ENCODE measurements at places on chromosomes 5 and 9. TPM values are rescaled to one million over a fixed set of nuclear protein-coding genes. Genes with fewer than 3 reads are reported as not detected.

DNA sequence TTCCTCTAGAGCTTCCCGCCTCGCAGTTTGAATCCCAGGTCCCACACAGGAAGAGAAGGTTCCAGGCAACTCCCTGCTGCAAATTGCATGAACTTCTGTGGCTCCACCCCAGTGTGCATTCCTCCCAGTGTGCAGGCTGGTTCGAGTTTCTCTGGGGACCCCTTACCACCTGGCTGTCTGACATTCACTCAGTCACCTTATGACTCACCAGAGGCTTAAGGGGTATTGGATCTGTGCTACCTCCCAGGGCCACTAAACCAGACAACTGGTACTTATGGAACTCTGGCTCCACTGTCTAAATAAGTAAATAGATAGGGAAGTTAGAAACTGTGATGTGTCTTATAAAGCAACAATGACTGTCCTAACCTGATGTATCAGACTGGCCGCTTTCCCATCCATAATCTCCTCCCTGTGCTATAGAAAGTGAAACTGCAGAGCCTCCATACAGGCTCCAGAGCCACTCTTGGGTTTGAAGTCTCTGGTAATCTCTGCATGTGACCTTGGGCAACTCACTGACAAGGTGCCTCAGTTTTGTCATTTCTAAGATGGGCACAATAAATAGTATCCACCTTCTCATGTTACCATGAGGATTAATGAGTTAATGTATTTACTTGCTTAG lies 720.6 kb downstream of the SEMA5A start:
- no peak overlapping the region for H3K4me3 ChIP-seq
- H3K4me1 ChIP-seq, result no peaks in the 10 kb centered on the region
- no peak for DNase-seq
- no peaks in the 10 kb centered on the region for H3K36me3 ChIP-seq
- no peak overlapping the region for H3K27ac ChIP-seq
- no peaks in the 10 kb centered on the region for H3K27me3 ChIP-seq

DNA sequence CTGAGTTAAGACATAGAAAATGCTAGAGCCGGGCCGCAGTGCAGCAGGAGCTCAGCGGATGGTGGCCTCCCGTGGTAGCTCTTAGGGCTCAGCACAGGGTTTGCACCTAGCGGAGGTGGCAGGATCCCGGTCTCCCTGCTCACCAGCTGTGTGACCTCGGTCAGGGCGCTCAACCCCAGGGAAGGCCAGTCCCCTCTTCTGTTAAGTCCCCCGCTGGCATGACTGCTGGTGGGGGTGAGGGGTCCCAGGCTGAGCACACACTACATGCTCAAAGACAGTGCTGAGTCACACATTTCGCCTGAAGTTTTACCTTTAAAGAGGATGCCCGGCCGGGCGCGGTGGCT lies 39.0 kb downstream of the HRH2 start:
- H3K4me3 ChIP-seq, result no peak overlapping the region
- no peaks in the 10 kb centered on the region for H3K36me3 ChIP-seq
- H3K27me3 ChIP-seq, result no peaks in the 10 kb centered on the region
- no peak overlapping the region for H3K27ac ChIP-seq
- 0 out of 2 replicates have a peak, but pooled peaks cover 4% of the 10 kb centered on the region for H3K4me1 ChIP-seq
- DNase-seq, result no peak

- no peak overlapping the region for H3K27ac ChIP-seq
- no peaks in the 10 kb centered on the region for H3K36me3 ChIP-seq
- no peaks in the 10 kb centered on the region for H3K4me1 ChIP-seq
- DNase-seq, result no peak
- no peak overlapping the region for H3K4me3 ChIP-seq
- no peaks in the 10 kb centered on the region for H3K27me3 ChIP-seq
These were observed 228.5 kb downstream of the CRB2 start for GRCh38 chr9:123584202-123585176.

SVEP1 gene
- total RNA-seq, result 2.9 TPM

DNA sequence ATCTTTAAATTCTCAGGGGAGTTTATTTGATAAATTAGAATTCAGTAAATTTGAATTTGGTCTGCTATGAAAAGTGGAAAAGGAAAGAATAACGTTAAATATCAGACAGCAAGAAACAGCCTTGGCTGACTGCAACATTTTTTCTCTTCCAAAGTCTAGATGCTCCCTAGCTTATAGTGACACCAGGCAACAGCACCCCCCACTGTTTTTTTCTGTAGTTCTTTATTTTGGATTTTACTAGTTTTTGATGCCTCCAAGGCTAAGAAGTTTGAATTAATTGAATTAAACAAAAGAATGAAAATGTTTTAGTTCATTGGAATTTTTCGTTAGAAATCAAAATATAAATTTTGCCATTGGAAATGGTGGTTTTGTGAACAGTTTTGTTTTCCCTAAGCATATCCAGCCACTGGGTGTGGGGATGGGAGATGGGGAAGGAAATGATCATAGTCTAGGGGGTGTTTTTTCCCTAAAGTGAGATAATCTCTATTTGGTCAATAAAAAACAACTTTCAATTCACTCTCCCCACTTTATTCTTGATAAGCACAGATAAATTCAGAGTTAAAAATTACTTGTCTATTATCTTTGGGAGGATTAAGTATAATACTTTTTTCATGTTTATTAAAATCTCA lies 199.3 kb upstream of the CD180 start:
- H3K27ac ChIP-seq, result no peak overlapping the region
- no peak for DNase-seq
- no peak overlapping the region for H3K4me3 ChIP-seq
- H3K27me3 ChIP-seq, result no peaks in the 10 kb centered on the region
- no peaks in the 10 kb centered on the region for H3K36me3 ChIP-seq

ACTBL2 gene
- total RNA-seq, result not detected

PCDHGB3 gene
- 0.54 TPM for total RNA-seq

DNA sequence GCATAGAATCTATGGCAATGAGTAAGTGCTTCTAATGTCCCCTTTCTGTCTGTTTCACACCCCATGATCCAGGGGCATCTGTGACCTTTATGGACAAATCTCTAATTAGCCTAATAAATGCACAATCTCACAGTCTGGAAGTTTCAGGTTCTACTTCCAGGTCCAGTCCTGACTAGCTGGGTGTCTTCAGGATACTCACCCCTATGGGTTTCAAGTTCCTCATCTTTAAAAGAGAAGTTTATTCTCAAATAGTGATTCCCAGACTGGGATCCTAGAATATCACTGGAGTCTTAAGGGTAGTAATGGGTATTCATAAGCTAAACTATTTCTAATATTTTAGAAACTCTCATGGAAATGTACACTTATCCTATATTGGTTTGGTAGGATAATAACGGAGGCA lies 77.2 kb upstream of the ABCA1 start:
- H3K27me3 ChIP-seq, result no peaks in the 10 kb centered on the region
- H3K4me1 ChIP-seq, result no peaks in the 10 kb centered on the region
- H3K36me3 ChIP-seq, result no peaks in the 10 kb centered on the region
- no peak overlapping the region for H3K27ac ChIP-seq
- no peak overlapping the region for H3K4me3 ChIP-seq
- no peak for DNase-seq

- no peak overlapping the region for H3K27ac ChIP-seq
- H3K36me3 ChIP-seq, result no peaks in the 10 kb centered on the region
- no peak for DNase-seq
These were observed 169.7 kb upstream of the IRX2 start for GRCh38 chr5:2921176-2921575.

- H3K27ac ChIP-seq, result no peak overlapping the region
- H3K4me1 ChIP-seq, result no peaks in the 10 kb centered on the region
- H3K4me3 ChIP-seq, result no peak overlapping the region
- no peak for DNase-seq
- no peaks in the 10 kb centered on the region for H3K27me3 ChIP-seq
- H3K36me3 ChIP-seq, result no peaks in the 10 kb centered on the region
These were observed 32.7 kb downstream of the PRUNE2 start for GRCh38 chr9:76873056-76873792.

- no peak overlapping the region for H3K4me3 ChIP-seq
- H3K27me3 ChIP-seq, result no peaks in the 10 kb centered on the region
- no peaks in the 10 kb centered on the region for H3K36me3 ChIP-seq
- no peak for DNase-seq
These were observed 28.8 kb upstream of the SLC1A1 start for GRCh38 chr9:4461437-4461836.

ZDHHC11 gene
- 5.0 TPM for total RNA-seq

SRA1 gene
- total RNA-seq, result 50.3 TPM

DNA sequence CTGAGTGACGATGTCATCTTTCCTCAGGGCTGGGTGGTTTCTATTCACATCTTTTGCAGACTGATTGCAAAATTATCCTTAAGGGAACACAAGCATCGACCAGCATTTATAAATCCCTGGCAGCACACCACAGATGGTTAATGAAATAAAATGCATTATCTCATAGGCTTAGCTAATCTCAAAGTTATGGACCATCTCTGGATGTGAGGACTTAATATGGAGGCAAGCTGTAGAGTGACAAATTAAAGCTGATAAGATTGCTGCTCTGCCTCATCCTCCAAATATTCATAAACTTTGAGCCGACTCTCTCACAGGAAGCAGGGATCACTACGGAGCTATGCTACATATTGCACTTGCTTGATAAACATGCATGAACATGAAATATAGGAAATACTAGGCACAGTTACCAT lies 663.2 kb upstream of the RGMB start:
- DNase-seq, result no peak
- H3K36me3 ChIP-seq, result no peaks in the 10 kb centered on the region
- no peaks in the 10 kb centered on the region for H3K4me1 ChIP-seq
- no peak overlapping the region for H3K27ac ChIP-seq

GRCh38 chr9:124869466-124869985 lies 7.6 kb downstream of the ARPC5L start:
- 0 out of 2 replicates have a peak, but pooled peaks cover 2% of the 10 kb centered on the region for H3K36me3 ChIP-seq
- peak overlapping the region; percentile 99 for H3K4me3 ChIP-seq
- no peak for DNase-seq
- H3K27me3 ChIP-seq, result no peaks in the 10 kb centered on the region
- H3K4me1 ChIP-seq, result peaks cover 10% of the 10 kb centered on the region

- peak within 1 kb of the TSS; percentile 1 for H3K27ac ChIP-seq
- no peaks in the 10 kb centered on the region for H3K36me3 ChIP-seq
- DNase-seq, result no peak
- no peak within 1 kb of the TSS for H3K4me3 ChIP-seq
These were observed at the start of gene IL31RA for GRCh38 chr5:55850839-55851674. IL31RA (plus strand) TSS chr5:55851357; CDS start chr5:55851571, 214 bp downstream.

DNA sequence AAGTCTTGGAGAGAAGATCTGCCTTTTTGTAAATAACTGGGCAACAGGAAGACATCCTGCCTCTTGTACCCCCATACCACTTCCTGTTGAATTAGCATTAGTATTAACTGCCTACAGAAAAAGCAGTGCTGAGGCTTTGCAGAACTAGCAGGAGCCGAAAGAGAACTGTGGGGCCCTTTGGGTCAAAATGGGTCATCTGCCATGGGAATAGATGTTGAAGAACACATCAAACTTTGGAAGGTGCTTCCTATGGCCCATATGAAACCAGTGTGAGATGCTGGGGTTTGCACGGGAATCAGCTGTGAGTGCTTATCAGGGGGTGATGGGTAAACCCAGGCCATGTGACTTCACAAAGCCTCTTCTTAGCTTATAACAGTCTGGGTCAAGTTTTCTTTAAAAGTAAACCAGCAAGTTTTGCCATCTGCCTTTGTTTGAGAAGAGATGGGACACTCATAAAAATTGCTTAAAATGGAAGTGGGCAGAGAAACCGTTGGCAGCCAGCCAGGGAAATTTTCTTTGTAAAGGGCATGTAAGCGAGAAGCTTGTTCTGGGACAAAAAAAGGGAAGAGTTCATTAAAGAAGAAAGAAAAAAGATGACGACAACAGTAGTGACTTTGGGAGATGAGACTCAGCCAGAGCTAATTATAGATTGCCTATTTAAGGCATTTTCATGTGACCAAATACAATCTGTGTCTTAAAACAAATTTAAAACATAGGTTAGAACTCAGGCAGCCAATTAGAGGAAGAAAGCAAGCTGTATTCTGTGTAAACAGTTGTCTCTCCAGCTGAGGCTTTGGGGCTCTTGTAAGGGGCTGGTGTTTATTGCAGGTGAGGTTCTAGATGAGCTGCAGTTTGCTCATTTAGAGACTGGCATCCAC lies 4.4 kb downstream of the SLC25A25 start:
- H3K36me3 ChIP-seq, result no peaks in the 10 kb centered on the region
- H3K4me1 ChIP-seq, result peaks cover 29% of the 10 kb centered on the region
- H3K4me3 ChIP-seq, result no peak overlapping the region
- H3K27me3 ChIP-seq, result no peaks in the 10 kb centered on the region
- DNase-seq, result no peak

DNA sequence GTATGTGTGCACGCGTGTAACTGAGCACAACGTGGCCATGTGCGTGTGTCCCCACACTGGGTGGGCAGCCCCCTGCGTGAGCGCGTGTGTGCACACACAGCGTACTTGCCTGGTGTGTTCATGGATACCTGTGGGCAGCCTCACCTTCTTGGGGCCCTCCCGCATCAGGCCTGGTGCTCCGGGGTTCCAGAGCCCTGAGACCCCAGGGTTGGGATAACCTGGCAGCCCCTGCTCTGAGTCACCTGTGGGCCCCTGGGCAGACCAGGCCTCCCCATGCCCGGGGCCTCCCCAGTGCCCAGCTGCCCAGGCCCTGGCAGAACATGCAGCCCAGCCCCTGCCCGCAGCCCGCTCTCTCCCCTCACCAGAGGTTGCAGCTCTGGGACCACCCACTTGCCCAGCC lies 25.2 kb downstream of the LHX3 start:
- DNase-seq, result no peak
- H3K27me3 ChIP-seq, result no peaks in the 10 kb centered on the region
- H3K4me1 ChIP-seq, result 0 out of 2 replicates have a peak, but pooled peaks cover 10% of the 10 kb centered on the region
- H3K36me3 ChIP-seq, result no peaks in the 10 kb centered on the region

ZFAND5 gene
- total RNA-seq, result 34.4 TPM

- no peak for DNase-seq
- no peaks in the 10 kb centered on the region for H3K27me3 ChIP-seq
- no peaks in the 10 kb centered on the region for H3K36me3 ChIP-seq
These were observed 138.2 kb downstream of the FGF1 start for GRCh38 chr5:142547445-142548380.

CYFIP2 gene
- total RNA-seq, result 14.3 TPM

- peaks cover 24% of the 10 kb centered on the region for H3K4me1 ChIP-seq
- H3K27ac ChIP-seq, result no peak overlapping the region
- no peaks in the 10 kb centered on the region for H3K36me3 ChIP-seq
- no peak overlapping the region for H3K4me3 ChIP-seq
- H3K27me3 ChIP-seq, result no peaks in the 10 kb centered on the region
These were observed 152.8 kb downstream of the PRELID2 start for GRCh38 chr5:145682197-145682899.
